ENCODE measurements at places on chromosomes 3 and 15.

- no peak for DNase-seq
- H3K27me3 ChIP-seq: no peaks in the 10 kb centered on the region
- no peak overlapping the region for H3K4me3 ChIP-seq
- no peak overlapping the region for H3K27ac ChIP-seq
Measured at GRCh38 chr15:28881170-28881569, 4.6 kb upstream of the APBA2 start.

DNA sequence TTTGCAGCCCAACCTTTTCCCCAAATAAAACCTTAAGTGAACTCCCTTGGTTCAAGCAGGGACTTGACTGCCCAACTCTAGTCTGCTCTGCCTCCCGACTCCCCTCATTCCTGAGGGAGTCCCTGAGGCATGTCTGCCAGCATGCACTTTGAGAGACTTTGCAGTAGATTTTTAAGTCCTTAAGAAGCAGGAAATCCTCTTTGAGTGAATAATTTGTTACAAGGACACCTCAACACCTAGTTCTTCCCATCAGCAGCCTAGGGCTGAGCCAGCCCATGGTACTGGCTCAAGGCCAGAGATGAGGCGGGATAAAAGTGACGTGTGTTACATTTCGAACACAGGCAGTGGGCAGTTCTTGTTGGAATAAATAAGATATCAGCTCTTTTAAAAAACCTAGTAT, 204.3 kb upstream of the SLC2A2 start:
- no peak overlapping the region for H3K27ac ChIP-seq
- DNase-seq: no peak
- H3K36me3 ChIP-seq: no peaks in the 10 kb centered on the region
- no peak overlapping the region for H3K4me3 ChIP-seq

- no peaks in the 10 kb centered on the region for H3K4me1 ChIP-seq
- no peaks in the 10 kb centered on the region for H3K27me3 ChIP-seq
- H3K27ac ChIP-seq: no peak overlapping the region
- H3K4me3 ChIP-seq: no peak overlapping the region
Measured at GRCh38 chr3:19967812-19968211, 20.9 kb downstream of the RAB5A start.

DNA sequence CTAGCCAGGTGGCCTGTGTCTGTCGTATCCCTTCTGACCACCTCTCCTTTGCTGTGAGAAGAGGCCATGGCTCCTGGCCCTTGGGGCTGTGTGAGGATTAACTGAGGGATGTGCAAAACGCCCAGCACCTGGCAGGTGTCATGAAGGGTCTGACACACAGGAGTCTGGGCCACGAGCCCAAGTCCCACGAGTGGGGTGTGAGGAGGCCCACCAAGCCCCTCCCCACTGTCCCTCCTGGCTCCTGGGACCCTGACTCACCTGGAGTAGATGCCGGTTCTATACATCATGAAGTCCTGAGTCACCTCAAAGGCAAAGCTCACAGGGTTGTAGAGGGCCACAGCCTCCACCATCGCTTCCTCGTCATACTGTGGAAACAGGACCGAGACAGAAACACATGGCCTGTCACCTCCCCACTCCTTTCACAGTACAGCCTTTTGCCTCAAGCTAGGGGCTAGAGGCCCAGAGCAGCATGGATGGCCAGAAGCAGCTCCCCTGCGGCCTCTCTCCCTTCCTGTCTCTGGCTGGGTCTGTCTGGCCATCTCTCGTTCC, 19.7 kb downstream of the CTSH start:
- no peak overlapping the region for H3K4me3 ChIP-seq
- H3K27ac ChIP-seq: no peak overlapping the region
- peaks cover 3% of the 10 kb centered on the region for H3K4me1 ChIP-seq
- H3K27me3 ChIP-seq: no peaks in the 10 kb centered on the region
- no peak for DNase-seq

DNA sequence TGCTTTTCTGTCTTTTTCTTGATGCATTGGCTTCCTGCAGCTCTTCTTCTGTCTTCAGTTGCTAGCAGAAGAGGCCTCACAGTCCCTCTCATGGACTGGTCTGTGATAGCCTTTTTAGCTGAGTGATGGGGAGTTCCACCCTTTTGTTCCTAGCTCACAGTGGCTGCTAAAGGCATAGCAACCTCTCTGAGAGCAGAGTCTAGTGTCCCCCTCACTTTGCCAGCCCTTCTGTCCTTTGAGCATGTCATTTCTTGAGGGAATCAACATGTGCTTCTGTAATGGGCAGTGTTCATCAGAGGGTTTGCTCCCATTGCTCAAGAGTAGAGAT, 44.4 kb downstream of the GAP43 start:
- no peaks in the 10 kb centered on the region for H3K36me3 ChIP-seq
- no peaks in the 10 kb centered on the region for H3K27me3 ChIP-seq
- no peak for DNase-seq

DNA sequence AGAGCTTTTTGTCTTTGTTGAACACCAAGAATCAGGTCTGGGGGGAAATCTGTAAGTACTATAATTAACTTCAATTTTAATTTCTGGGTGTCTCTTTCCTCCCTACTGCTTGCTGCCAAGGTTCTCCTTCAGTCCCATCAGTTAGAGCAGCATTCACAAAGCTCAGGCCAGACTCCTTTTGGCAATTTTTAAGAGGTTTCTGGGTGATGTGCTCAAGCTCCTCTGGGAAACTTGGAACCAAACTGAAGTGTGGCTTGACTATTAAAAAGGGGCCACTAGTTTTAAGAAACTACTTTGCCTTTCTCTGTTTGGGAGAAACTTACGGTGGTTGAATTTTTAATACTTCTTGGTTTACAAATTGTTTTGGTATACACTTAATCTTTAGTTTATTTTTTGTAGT, 227.7 kb upstream of the SOX2 start:
- peak overlapping the region; percentile 42 for H3K27ac ChIP-seq
- DNase-seq: no peak
- H3K36me3 ChIP-seq: no peaks in the 10 kb centered on the region

DNA sequence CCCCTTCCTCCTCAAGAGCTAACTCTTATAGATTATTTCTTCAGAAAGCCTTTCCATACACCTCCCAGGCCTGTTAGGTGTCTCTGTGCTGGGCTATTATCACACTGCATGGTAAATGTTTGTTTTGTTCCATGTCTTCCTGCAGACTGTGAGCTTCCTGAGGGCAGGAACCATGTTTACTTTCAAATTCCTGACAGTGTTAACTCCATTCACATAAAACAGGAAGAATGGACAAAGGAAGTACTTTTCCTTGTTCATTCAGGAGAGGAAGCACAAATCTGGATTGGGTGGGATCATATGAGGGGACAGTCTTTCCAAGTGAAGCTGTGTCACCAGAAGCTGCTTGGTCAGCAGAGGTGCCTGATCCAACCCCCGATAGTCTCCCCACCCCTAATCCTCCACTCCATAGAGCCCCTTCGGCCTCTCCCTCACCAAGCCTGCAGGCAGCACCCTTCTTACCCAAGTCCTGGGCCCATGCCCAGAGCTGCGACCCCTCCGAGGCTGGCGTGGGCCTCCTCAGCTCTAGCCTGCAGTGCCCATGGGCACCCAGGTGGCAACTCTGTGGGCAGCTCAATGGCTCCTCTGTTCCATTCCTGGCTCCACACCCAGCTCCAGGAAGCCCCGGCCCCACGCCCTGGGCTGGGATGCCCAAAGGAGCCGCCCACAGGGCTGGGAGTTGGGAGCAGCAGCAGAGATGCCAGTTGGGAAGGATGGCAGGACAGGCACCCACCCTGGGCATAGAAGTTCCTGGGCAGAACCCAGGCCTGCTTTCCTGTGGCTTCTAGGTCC, 6.9 kb downstream of the SHF start:
- peaks cover 30% of the 10 kb centered on the region for H3K4me1 ChIP-seq
- H3K36me3 ChIP-seq: peaks cover 35% of the 10 kb centered on the region
- no peaks in the 10 kb centered on the region for H3K27me3 ChIP-seq
- no peak overlapping the region for H3K27ac ChIP-seq

- H3K4me1 ChIP-seq: peaks cover 17% of the 10 kb centered on the region
- no peaks in the 10 kb centered on the region for H3K27me3 ChIP-seq
- no peak overlapping the region for H3K4me3 ChIP-seq
- DNase-seq: no peak
Measured at GRCh38 chr3:43369404-43370292, 83.3 kb downstream of the SNRK start.

- no peaks in the 10 kb centered on the region for H3K36me3 ChIP-seq
- H3K27ac ChIP-seq: no peak overlapping the region
- no peaks in the 10 kb centered on the region for H3K4me1 ChIP-seq
- H3K4me3 ChIP-seq: no peak overlapping the region
- H3K27me3 ChIP-seq: peaks cover 4% of the 10 kb centered on the region
Measured at GRCh38 chr3:32438596-32439344, 47.1 kb downstream of the CMTM7 start.
